ENCODE measurements at places on chromosomes 2 and 18. TPM values are rescaled to one million over a fixed set of nuclear protein-coding genes. Genes with fewer than 3 reads are reported as not detected.

RGPD3 gene
- 0.21 TPM for total RNA-seq

GGCX gene
- 35.4 TPM for total RNA-seq

DLX2 gene
- under 0.01 TPM for total RNA-seq

NTSR2 gene
- not detected for total RNA-seq

All from tracheal epithelial cell (primary cell).